ENCODE measurements at places on chromosomes 3 and 15.

DNA sequence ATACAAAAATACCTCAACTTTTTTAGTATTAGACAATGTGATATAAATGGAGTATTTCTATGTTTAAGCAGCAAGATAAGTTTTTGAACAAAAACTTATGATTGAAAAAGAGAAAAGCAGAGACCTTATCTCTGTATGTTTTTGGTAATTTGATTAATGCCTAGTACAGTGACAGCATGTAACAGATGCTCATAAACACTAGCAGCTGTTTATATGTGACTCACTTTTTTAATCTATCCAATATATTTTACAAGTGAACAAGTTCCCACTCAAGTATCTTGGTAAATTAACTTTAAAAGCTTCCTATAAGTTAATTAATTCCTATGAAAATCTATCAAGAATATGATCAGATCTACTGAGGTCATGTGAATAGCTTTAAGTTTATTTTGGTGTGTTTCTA lies 55.1 kb downstream of the NGLY1 start:
- no peak for DNase-seq

DNA sequence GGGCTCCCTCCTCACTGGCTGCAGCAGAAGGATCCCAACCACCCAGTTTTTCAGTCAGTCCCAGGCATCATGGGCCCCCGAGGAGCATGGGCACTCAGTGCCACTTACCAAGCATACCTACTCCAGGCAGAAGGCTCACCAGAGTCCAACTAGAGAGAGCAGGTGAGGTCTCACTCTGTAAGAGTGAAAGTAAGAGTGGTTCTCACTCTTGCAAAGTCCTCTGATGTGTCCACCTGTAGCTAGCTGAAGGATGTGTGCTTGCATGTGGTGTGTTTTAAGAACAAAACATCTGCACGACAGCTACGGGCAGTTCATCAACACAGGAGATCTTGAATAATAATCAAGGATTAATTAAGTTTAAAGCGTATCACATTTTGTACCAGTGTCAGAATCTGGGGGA lies 49.7 kb downstream of the CCK start:
- DNase-seq: no peak

DNA sequence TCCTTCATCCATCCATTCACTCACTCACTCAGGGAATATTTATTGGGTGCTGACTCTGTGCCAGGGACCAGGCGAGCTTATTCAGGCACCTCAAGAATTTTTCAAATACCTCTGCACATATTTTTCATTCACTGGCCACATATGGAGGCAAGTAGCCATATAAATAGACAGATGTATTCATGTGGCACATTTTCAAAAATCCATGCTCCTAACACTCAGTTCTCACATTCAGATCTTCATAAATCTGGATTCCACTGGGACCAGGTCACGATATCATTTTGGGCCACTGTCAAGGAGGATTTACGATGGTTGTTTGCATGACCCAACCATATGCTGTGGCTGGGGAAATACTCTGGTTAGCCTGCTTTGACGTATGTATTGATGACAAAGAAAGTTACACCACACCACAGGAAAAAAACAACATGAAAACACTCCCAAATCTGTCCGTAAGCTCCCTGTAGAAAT lies 241.8 kb upstream of the LRTM1 start:
- no peak for DNase-seq

DNA sequence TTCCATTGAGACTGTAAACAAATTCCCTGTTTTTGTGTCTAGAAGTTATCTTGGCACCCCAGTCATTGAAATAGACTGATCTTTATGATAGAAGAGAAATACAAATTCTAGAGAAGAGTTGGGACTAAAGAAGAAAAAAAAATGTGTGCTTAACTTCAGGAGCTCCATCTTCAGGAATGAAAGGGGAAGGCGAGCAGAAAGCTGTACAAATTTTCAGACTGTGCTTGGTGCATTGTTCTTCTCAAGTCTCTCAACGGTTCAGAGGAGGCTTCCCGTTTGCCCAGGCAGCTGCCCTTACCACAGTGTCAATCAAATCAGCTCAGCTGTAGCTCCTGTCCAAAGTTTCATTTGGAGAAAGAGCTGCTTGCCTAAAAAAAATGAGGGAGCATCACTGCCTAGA lies 41.7 kb downstream of the OXSM start:
- no peak for DNase-seq

GRCh38 chr3:164451072-164451910 lies 627.0 kb downstream of the SI start:
- DNase-seq: no peak

- no peak for DNase-seq
Measured at GRCh38 chr3:7423036-7423435, 562.1 kb downstream of the GRM7 start.

GRCh38 chr3:43316783-43317460 lies 30.6 kb downstream of the SNRK start:
- no peak for DNase-seq

- peak; percentile 89 for DNase-seq
Measured at GRCh38 chr3:57164657-57165573, at the start of gene IL17RD. Gene IL17RD, minus strand, starts transcription at chr3:57165353. Its CDS starts 67 bp downstream, at chr3:57165286.

GRCh38 chr3:76267851-76268380 lies 482.6 kb upstream of the ZNF717 start:
- DNase-seq: no peak

Data from GM13977 (cell line).